ENCODE measurements at places on chromosomes 6 and 20. TPM values are rescaled to one million over a fixed set of nuclear protein-coding genes. Genes with fewer than 3 reads are reported as not detected.

LATS1 gene
- 33.3 TPM for total RNA-seq

FOXP4 gene
- 62.2 TPM for total RNA-seq

B4GALT5 gene
- 49.7 TPM for total RNA-seq

RAET1L gene
- total RNA-seq: not detected

UBE2V1 gene
- 117 TPM for total RNA-seq

CASP8AP2 gene
- total RNA-seq: 19.0 TPM

SIRPB1 gene
- total RNA-seq: 0.95 TPM

- no peak overlapping the region for H3K27ac ChIP-seq
- peaks cover 37% of the 10 kb centered on the region for H3K27me3 ChIP-seq
- no peak for DNase-seq
- peak overlapping the region; percentile 33 for H3K4me3 ChIP-seq
- H3K36me3 ChIP-seq: no peaks in the 10 kb centered on the region
Measured at GRCh38 chr20:9572670-9573069, 58.3 kb downstream of the LAMP5 start.

DNA sequence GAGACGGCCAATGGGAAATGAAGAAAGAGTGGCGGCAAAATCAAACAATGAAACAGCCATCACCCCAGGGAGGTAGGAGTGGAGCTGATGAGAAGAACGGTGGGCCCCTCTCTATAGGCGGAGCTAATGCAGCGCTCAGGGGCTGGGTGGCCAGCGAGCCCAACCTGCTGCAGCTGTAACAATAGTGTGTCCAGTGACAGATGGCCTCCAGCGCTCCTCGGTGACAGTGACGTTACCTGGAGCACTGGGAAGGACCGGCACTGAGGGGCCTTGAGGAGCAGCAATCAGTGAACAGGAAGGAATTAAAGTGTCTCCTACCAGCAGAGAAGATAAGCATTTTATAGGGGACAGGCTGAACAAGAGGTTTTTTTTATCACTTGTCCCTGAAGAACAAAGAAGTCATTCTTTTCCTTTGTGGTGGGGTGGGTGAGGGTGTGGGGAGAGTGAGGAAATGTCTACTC lies 81.6 kb downstream of the FOXA2 start:
- H3K27ac ChIP-seq: peak overlapping the region; percentile 82
- H3K27me3 ChIP-seq: peaks cover 21% of the 10 kb centered on the region
- DNase-seq: no peak

DNA sequence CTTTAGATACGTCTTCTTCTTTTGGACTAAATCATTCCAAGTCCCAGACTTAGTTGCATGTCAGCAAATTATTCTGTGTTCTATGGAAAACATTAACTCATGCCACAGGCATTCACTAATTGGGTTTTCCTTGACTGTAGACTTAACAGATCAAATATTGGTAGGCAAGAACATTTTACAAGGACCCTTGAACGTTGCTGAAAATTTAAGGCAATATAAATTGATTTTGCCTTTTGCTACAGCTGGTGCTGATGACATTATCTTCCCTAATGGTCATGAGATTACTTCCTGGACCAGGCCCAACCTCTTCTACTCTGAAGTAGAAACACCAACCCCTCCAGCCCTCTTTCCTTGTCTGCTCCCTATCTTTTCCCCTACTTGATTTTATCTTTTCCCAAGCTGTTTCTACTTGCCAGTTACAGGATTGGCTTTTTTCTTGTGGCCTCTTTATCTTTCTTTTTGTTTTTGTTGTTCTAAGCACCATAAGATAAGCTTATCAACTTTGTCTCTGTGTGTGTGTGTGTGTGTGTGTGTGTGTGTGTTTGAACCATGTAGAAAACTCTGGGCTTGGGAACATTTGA lies 514.0 kb upstream of the SOX4 start:
- peaks cover 3% of the 10 kb centered on the region for H3K36me3 ChIP-seq
- H3K27me3 ChIP-seq: no peaks in the 10 kb centered on the region
- peak overlapping the region; percentile 42 for H3K27ac ChIP-seq
- peaks cover 8% of the 10 kb centered on the region for H3K4me1 ChIP-seq

DNA sequence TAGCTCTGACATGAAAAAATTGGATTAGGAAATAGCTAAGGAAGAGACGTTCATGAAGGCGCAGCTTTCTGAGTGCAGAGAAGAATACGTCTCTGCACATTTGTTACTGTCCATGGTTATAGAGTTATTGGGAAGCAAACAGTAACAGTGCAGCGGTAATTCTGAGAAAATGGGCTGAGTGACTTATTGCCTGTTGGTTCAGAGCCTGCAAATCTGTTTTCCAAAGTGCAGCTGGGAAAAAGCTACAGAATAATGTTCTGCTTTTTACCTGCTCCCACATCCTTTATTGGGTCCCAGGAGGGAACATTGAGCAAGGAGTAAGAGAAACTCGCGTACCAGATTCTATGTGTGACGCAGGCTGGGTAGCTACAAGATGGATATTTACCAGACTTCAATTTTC lies 160.2 kb downstream of the BTBD3 start:
- no peak for DNase-seq
- peaks cover 4% of the 10 kb centered on the region for H3K27me3 ChIP-seq
- H3K4me3 ChIP-seq: no peak overlapping the region
- no peaks in the 10 kb centered on the region for H3K36me3 ChIP-seq

- H3K27ac ChIP-seq: no peak overlapping the region
- no peaks in the 10 kb centered on the region for H3K36me3 ChIP-seq
- no peaks in the 10 kb centered on the region for H3K27me3 ChIP-seq
- H3K4me1 ChIP-seq: peaks cover 17% of the 10 kb centered on the region
Measured at GRCh38 chr6:15763364-15763763, 100.5 kb upstream of the DTNBP1 start.

- no peaks in the 10 kb centered on the region for H3K27me3 ChIP-seq
- no peak for DNase-seq
- peaks cover 44% of the 10 kb centered on the region for H3K36me3 ChIP-seq
- H3K4me3 ChIP-seq: no peak overlapping the region
Measured at GRCh38 chr6:138421608-138422007, 17.6 kb downstream of the HEBP2 start.

DNA sequence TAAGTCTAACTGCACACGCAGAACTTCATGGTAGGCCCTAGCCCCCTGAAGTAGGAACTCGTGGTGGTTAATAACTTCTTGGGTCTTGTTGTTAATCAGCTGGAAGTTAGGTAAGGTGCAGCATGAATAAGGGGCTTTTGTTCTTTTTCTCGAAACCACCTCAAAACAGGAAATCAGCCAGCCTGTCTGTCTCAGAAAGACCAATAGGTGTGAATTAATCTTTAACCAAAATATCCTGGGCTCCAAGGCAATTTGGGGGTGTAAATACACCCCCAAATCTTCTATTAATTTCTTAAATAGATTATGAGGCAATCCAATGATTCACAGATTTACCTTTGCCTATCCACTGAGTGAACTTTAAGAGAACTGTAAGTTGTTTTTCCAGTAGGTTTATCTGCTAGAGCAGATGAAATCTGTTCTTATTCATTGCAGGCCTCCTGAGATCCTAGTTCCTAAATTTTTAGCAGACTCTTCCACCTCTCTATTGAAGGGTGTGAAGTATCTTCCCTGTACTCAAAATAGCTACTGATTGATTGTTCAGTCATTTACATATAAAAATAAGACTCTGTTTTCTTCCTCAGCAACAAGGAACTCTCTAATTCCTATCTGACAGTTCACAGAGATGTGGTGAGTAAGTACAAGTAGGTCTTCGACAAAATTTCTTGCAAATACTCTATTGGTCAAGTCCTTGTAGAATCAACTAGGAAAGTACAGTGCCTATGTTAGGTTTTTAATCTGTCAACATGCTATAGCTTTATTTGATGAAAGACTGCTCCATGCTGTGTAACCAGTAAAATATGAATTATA lies 427.1 kb upstream of the NOX3 start:
- no peak for DNase-seq
- H3K4me3 ChIP-seq: no peak overlapping the region
- H3K4me1 ChIP-seq: peaks cover 16% of the 10 kb centered on the region
- no peak overlapping the region for H3K27ac ChIP-seq
- no peaks in the 10 kb centered on the region for H3K36me3 ChIP-seq

DNA sequence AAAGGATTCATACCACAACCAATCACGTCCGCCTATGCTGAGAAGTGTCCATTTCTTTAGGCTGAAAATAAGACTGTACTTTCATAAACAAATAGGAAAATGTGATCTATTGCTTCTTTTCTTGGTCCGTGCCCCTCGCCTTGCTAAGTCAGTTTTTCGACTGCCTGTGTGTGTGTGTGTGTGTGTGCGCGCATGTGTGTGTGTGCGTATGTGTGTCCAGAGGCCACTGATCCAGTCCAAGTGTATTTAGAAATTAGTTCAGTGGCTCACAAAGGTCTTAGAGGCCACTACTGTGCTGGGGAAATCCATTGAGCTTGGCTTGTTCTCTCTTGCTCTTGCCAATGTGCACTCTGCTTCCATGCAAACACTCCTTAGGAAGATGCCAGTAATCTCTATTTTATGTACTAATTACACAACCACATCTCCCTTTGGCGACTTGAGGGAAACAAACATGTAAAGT lies 50.5 kb downstream of the SLC22A23 start:
- no peak for DNase-seq
- H3K4me1 ChIP-seq: peaks cover 65% of the 10 kb centered on the region
- peak overlapping the region; percentile 53 for H3K4me3 ChIP-seq
- H3K27ac ChIP-seq: peak overlapping the region; percentile 52
- peaks cover 32% of the 10 kb centered on the region for H3K36me3 ChIP-seq

DNA sequence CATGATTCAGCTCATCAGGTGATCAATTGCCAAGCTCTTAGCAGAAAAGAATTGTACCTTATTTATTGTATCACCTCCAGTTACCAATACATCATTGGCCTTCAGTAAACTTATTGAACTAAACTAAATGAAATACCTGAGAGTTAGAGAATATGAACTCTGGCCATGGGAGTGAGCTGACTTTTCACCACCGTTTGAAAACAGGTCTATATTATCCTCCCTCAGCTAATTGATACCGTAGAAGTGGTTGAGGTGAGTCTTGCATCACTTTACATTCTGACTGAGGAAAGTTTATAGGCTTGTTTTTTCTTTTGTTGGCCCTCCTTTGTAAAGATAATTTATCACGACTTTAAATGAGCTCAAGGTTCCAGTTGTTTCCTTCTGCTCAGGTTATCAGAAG lies 52.5 kb upstream of the ADGRG6 start:
- H3K4me3 ChIP-seq: no peak overlapping the region
- H3K36me3 ChIP-seq: no peaks in the 10 kb centered on the region
- no peak for DNase-seq
- H3K27ac ChIP-seq: no peak overlapping the region
- H3K27me3 ChIP-seq: no peaks in the 10 kb centered on the region

- H3K27me3 ChIP-seq: peaks cover 81% of the 10 kb centered on the region
- peaks cover 4% of the 10 kb centered on the region for H3K4me1 ChIP-seq
- H3K4me3 ChIP-seq: no peak overlapping the region
- no peak for DNase-seq
- no peak overlapping the region for H3K27ac ChIP-seq
Measured at GRCh38 chr20:2741463-2741862, 48.9 kb downstream of the EBF4 start.

DNA sequence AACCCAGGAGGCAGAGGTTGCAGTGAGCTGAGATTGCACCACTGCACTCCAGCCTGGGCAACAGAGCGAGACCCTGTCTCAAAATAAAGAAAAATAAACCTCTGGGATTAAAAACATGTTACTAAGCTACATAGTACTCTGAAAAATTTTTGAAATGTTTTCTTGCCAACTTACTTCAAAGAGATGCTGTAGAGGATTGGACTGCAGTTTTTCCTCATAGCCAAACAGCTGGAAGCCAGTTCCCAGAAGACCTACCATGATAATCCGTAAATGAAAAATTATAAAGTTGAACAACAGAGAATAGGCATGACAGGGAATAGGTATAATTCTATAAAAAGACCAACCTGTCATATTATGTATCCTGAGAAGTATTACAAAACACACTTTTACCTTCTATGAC lies 48.0 kb downstream of the RARS2 start:
- H3K4me3 ChIP-seq: no peak overlapping the region
- DNase-seq: no peak
- peaks cover 26% of the 10 kb centered on the region for H3K36me3 ChIP-seq
- no peaks in the 10 kb centered on the region for H3K4me1 ChIP-seq
- H3K27me3 ChIP-seq: no peaks in the 10 kb centered on the region

GRCh38 chr6:135419162-135419561 lies 78.4 kb downstream of the AHI1 start:
- no peaks in the 10 kb centered on the region for H3K4me1 ChIP-seq
- H3K4me3 ChIP-seq: no peak overlapping the region
- no peak overlapping the region for H3K27ac ChIP-seq

- H3K4me3 ChIP-seq: no peak overlapping the region
- no peaks in the 10 kb centered on the region for H3K36me3 ChIP-seq
- no peaks in the 10 kb centered on the region for H3K27me3 ChIP-seq
- no peak overlapping the region for H3K27ac ChIP-seq
- peaks cover 5% of the 10 kb centered on the region for H3K4me1 ChIP-seq
Measured at GRCh38 chr6:164039954-164040375, 625.4 kb downstream of the QKI start.

GRCh38 chr6:67887747-67888545 lies 747.1 kb upstream of the ADGRB3 start:
- peaks cover 4% of the 10 kb centered on the region for H3K4me1 ChIP-seq
- H3K4me3 ChIP-seq: no peak overlapping the region
- H3K27ac ChIP-seq: no peak overlapping the region
- no peaks in the 10 kb centered on the region for H3K27me3 ChIP-seq
- no peak for DNase-seq

DNA sequence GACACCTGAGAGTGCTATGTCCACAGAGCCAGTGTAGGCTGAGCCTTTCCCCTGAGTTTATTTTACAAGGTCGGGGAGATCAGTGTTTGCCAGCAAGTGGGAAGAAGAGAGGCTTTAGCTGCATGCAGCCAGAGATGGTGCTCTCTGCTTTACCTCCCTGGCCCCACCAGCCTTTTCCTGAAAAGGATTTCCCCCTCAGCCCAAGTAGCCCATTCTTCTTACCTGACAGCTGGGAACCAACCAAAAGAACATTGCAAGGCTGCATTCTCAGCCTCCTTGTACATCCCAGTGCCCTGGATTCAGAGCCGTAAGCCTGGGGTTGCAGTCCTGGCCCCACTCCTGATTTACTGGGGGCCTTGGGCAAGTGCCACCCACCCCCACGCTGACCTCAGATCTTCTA lies 16.9 kb downstream of the SNPH start:
- H3K4me3 ChIP-seq: no peak overlapping the region
- no peaks in the 10 kb centered on the region for H3K36me3 ChIP-seq
- DNase-seq: peak; percentile 43
- peaks cover 3% of the 10 kb centered on the region for H3K27me3 ChIP-seq
